Activated CD8-positive, alpha-beta memory T cell treated with anti-CD3 and anti-CD28 coated beads, Interleukin-2, amount 50 U/mL, for 48 hours (primary cell): ENCODE measurements at places on chromosomes 3 and 15.

- DNase-seq = no peak
Measured at GRCh38 chr3:192409201-192409837, 318.0 kb downstream of the FGF12 start.

GRCh38 chr3:54358316-54358715 lies 236.0 kb downstream of the CACNA2D3 start:
- no peak for DNase-seq

DNA sequence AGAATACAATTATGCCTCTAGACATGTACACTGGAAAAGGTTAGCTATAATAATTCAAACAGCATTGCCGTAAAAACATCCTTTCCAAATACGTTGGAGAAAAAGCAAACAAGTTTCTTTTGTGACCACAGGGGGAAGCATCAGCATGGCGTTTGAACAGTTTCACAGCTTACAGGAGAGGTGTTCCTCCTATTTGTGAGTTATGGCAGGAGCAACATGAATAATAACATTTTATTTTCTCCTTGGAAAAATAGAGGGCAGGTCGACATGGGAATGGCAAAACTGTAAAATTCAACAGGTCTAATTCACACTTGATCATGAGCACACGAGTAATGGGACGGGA lies 39.7 kb upstream of the GADL1 start:
- no peak for DNase-seq

- DNase-seq = no peak
Measured at GRCh38 chr3:55607844-55608243, 120.7 kb upstream of the WNT5A start.

- no peak for DNase-seq
Measured at GRCh38 chr15:81901319-81901718, 144.5 kb downstream of the MEX3B start.

GRCh38 chr3:192515664-192516045 lies 211.7 kb downstream of the FGF12 start:
- DNase-seq = no peak

DNA sequence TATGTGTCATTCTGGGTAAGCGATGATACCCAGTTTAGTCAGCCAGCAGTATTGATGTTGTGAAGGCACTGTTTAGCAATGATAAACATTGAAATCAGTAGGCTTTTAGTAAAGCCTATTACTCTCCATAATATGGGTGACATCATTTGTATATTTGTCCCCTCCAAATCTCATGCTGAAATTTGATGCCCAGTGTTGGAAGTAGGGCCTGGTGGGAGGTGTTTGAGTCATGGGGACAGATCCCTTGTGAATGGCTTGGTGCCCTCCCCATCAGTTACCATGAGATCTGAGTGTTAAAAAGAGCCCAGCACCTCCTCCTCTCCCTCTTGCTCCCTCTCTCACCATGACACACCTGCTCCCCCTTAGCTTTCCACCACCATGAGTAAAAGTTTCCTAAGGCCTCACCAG lies 31.4 kb upstream of the FAN1 start:
- no peak for DNase-seq

GRCh38 chr3:73419942-73420341 lies 204.8 kb downstream of the PDZRN3 start:
- DNase-seq = no peak

- DNase-seq = no peak
Measured at GRCh38 chr3:51434746-51435327, 43.8 kb downstream of the RBM15B start.
